ENCODE measurements at places on chromosomes 16 and 17. TPM values are rescaled to one million over a fixed set of nuclear protein-coding genes. Genes with fewer than 3 reads are reported as not detected.

- no peak for DNase-seq
Observed at GRCh38 chr17:79017546-79018369, 6.2 kb upstream of the C1QTNF1 start.

KCNH6 gene
- 0.18 TPM for polyA plus RNA-seq

GRCh38 chr16:46746821-46747776, 1.0 kb downstream of the MYLK3 start:
- DNase-seq, result peak; percentile 26

GRCh38 chr16:1980030-1980769, 1.1 kb downstream of the NOXO1 start:
- DNase-seq, result no peak

SDR42E1 gene
- polyA plus RNA-seq, result not detected

Measured in SK-N-SH (cell line).